Osteoblast (primary cell): ENCODE measurements at places on chromosomes 2 and 18.
A peak's percentile ranks its signal among the peaks of the same experiment; 100 is the strongest.

- no peak for DNase-seq
- no peaks in the 10 kb centered on the region for H3K27me3 ChIP-seq
- H3K4me1 ChIP-seq, result no peaks in the 10 kb centered on the region
- H3K36me3 ChIP-seq, result no peaks in the 10 kb centered on the region
- H3K4me3 ChIP-seq, result no peak overlapping the region
- no peak overlapping the region for H3K27ac ChIP-seq
Measured at GRCh38 chr18:69628774-69629359, 228.2 kb downstream of the DOK6 start.

GRCh38 chr2:19988600-19988999 lies 1.3 kb downstream of the WDR35 start:
- H3K36me3 ChIP-seq, result no peaks in the 10 kb centered on the region
- H3K4me1 ChIP-seq, result peaks cover 17% of the 10 kb centered on the region
- no peak for DNase-seq
- H3K27me3 ChIP-seq, result peaks cover 3% of the 10 kb centered on the region
- H3K4me3 ChIP-seq, result peak overlapping the region; percentile 81

DNA sequence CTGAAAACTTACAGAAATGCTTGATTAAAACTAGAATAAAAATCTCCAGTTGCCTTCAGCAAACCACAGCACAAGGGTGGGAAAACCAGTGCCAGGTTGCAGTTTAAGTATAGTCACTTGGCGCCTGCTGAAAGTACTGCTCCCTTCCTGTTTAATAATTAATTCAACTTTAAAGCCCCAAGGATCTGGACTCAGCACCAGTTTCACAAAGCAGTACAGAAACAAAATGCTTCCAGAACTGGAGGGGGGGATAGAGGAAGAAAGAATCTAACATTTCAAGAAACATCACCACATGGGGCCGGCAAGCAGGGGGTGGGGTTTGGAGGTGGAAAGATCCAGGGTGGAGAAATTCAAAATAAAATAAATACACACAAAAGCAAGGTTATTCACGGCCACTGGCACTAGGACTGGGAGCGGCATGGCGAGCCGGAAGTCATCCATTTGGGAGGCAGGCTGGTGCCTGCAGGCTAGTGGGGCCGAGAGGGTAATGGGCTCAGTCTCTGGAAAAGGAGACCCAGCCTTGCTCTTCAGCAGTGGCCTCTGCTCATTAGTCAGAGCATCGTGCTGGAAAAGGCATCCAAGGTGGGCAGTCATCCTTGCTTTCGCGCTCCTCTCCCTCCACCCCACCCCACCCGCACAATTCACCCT lies 85.8 kb downstream of the POU3F3 start:
- no peaks in the 10 kb centered on the region for H3K4me1 ChIP-seq
- H3K27me3 ChIP-seq, result no peaks in the 10 kb centered on the region
- no peak overlapping the region for H3K27ac ChIP-seq
- DNase-seq, result no peak

DNA sequence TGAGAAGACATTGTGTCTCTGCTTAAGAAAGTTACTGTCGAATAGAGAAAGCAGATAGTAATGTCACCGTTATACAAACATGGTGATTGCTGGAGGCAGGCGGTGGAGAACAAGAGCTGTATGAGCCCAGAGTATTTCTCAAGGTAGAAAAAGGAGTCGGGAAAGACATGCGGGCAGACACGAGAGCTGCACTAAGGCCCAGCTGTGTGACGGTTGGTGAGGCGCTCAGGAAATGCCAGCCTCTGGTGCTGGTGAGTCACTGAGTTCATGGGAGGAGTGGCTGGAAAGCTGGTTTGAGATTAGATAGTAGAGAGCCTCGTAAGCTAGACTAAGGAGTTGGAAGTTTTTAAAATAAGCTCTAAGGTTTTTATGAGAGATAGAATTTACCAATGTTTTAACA lies 390.9 kb upstream of the TRIB2 start:
- peaks cover 31% of the 10 kb centered on the region for H3K4me1 ChIP-seq
- H3K36me3 ChIP-seq, result no peaks in the 10 kb centered on the region
- no peaks in the 10 kb centered on the region for H3K27me3 ChIP-seq
- DNase-seq, result peak; percentile 76
- peak overlapping the region; percentile 55 for H3K27ac ChIP-seq

DNA sequence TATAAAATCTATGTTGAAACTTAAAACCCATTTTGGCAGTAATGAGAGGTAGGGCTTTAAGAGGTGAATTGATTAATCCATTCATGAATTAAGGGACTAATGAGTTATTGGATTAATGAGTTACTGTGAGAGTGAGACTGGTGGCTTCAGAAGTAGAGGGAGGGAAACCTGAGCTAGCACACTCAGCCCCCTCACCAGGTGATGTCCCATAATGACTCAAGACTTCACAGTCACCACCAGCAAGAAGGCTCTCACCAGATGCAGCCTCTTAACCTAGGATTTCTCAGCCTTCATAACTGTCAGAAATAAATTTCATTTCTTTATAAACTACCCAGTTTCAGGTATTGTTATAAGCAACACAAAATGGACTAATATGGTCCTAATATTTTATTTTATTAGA lies 621.7 kb upstream of the ACVR2A start:
- H3K27me3 ChIP-seq, result no peaks in the 10 kb centered on the region
- H3K36me3 ChIP-seq, result no peaks in the 10 kb centered on the region
- no peak overlapping the region for H3K27ac ChIP-seq
- H3K4me1 ChIP-seq, result no peaks in the 10 kb centered on the region
- DNase-seq, result no peak
